ENCODE measurements at places on chromosomes 11 and 22. TPM values are rescaled to one million over a fixed set of nuclear protein-coding genes. Genes with fewer than 3 reads are reported as not detected.

Gene NAALAD2
- 23.4 TPM for polyA plus RNA-seq

Gene MYO7A
- polyA plus RNA-seq, result 0.30 TPM

Gene SREBF2
- 73.0 TPM for polyA plus RNA-seq

Gene LRP5
- 5.3 TPM for polyA plus RNA-seq

Gene SPTBN2
- 159 TPM for polyA plus RNA-seq

Gene ABTB2
- polyA plus RNA-seq, result 0.68 TPM

Gene PRG2
- not detected for polyA plus RNA-seq

Gene SEC14L3
- polyA plus RNA-seq, result not detected

Gene OR52E8
- not detected for polyA plus RNA-seq
